ENCODE measurements at places on chromosomes 4 and X.

DNA sequence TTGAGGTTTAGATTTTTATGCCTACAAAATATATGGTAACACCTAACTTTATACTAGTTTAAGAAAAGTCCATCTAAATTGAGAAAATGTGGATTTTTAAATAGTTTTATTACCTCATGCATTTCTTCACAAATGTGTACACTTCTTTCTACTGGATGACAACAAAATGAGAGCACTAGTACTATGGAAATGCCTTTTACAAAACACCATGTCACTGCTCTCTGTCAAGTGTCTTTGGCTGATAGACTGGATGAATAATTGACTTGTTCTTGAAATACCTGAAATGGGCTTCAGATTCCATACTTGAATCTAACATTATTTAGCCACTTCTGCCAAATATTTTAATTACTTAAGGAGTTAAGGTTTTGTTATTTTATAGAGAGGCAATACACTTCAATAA, 49.5 kb downstream of the AMELX start:
- DNase-seq, result no peak

DNA sequence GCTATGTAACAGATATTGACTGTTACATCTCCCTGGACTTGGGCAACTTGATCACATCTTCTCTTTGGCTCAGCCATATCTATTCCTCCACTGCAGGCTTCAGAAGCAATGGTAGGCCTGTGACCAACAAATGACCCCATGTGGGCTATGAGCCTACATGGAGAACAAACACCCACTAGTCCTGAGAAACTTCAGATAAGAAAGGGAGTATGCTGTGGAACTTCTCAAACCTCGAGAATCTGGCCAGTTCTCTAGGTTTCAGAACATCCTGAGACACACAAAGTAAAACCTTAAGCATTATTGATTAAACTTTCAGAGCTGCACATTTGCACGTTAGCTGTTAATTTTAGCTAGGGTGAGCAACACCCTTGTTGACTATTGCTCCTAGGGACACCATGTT, 16.3 kb downstream of the RBMX2 start:
- DNase-seq, result no peak

- DNase-seq, result no peak
Observed at GRCh38 chr4:150209140-150209829, 131.0 kb downstream of the DCLK2 start.

DNA sequence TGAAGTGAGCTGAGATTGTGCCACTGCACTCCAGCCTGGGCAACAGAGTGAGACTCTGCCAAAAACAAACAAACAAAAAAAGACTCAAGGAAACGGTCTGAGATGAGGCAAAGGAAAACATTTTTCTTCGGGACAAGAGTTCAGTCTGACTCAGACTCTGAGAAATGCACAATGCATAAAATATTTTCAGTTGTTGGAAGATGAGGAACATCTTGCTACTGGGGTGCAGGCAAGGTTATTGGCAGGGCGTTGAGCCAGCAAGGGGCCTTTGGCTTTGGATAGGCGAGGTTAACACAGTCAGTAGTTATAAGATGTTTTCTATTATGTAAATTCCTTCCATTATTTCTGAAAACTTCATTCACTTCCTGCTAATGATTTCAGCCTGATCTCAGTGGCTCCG, 96.1 kb upstream of the VCX start:
- DNase-seq, result no peak

DNA sequence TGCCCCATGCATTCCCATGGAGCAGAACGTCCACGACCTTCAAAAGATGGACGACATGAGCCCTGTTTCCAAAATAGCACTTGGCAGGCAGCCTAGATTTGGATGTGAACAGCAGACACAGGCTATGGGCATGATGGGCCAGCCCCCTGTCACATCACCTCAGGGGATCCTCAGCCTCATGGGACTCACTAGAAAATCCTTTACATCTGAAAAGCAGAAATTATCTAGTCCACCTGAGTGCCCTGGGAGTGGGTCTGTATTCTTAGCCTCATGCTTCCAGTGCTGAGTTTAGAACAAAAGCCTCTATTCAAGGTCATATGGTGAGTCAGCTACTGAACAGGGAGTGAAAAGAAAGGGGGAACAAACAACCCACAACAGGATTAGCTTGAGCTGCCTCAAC, 35.8 kb downstream of the GRIA3 start:
- DNase-seq, result no peak

DNA sequence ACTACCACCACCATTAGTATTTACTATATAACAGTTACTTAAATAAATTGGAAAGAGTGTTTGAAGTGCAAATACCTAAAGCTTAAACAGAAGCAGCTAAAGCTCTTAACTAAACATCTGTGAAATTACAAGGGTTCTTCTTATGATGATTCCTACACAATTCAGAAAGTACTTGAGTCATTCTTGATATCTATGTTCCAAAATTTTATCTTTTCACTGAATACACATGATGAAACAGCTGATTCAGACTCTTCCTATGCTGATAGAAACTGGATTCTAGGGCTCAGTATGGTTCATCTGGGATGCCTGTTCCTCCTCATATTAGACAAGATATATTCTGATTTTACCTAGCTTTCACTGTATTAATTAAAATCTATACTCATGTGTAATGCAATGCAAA, 13.6 kb downstream of the EREG start:
- DNase-seq, result no peak

DNA sequence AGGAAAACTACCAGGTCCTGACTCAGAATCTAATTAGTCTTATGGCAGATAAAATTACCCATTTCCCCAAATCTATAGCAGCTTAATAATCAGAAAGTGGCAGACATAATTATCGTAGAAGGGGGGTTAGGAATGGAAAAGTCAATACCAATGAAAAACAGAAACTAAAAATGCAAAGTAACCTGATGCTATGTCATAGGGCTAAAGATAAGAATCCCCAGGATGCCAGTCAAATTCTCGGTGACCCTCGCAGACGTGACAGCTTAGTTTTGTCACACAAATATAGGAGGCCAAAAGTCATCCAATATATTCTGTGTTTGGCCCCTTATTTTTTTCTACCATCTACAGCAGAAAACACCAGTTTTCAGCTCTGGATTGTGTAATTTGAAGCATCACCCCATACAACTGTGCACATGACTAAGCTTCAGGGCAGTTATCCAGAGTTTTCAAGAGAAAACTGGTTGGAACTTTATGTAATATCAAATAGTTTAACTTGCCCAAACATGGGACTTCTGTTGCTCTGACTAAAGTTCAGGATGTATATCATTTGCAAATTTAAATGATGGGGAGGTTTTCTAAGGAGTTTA, 30.9 kb downstream of the RASSF6 start:
- no peak for DNase-seq

DNA sequence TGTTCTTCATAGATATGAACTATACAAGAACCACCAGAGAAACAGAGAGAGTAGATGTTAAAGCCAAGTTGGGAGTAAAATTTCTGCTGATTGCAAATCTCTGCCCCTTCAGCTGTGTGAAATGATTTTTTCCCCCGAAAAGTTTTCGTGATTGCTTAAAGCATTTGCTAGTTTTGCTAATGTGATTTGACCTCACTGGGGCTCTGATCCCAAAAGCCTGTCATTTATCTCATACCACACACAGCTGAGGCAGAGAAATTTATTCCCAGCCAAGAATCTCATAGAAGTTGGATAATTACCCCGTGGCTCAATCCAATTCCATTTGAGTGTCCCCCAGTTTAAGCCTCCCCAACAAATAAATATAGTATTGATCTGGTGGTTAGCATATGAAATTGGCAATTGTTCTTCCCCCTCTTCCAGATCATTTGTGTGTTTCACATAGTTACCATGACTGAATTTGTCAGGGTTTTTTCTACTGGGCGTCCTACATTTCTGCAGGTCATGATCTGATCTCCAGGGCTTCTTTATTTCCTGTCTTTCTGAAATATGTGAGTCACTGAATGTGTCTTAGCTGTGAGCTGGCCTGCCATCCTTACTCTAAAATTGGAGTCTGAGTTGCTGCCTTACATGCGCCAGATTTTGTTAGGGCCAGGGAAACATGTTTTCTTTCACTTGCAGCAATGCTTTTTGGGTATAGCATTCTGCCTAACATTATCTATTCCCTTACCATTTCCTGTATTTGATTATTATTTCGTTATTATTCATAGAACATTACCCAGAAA, 167.5 kb upstream of the FRMPD4 start:
- no peak for DNase-seq

DNA sequence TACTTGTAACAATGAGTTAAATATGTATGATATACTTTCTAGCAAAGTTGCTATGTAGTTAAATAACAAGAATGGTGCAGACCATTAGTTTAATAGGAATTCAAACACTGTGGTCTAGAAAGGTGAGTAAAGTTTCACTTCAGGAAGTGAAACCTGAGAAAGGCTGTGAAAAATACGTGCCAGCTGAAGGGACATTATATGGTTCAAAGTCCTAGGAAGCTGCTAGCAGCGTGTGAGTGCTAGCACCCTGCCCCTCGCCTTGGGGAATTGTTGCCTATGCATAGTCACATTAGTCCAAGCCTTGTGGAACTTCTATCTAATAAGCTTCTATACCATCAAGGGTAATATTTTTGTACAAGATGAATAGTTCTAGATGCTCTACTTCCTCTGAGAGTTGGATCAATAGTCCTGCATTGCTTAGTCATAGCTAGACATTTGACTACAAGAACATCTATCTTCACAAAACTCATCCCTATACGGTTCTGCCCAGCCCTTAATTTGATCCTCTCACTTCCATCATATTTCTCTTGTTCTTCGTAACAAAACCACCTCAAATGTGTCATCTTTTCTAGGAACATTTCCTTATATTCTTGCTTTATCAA, 45.8 kb upstream of the ARSJ start:
- DNase-seq, result no peak

DNA sequence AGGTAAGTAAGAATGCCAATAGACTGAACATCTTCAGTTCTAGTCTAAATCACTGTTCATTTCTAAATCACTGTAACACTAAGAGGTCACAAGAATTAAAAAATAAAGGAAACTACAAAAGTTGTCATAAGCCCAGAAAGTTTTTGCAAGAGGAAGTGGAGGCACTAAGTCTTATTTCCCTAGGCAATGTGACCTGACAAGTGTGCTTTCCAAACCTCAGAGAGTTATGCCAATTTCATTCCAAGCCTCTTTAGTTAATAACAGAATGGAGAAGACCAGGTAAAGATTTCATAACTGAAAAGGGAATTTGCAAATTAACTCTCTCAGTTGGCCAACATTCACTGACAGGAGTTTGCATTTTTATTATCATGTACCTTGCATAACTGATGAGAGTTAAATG, 40.5 kb downstream of the BBS12 start:
- DNase-seq, result no peak

DNA sequence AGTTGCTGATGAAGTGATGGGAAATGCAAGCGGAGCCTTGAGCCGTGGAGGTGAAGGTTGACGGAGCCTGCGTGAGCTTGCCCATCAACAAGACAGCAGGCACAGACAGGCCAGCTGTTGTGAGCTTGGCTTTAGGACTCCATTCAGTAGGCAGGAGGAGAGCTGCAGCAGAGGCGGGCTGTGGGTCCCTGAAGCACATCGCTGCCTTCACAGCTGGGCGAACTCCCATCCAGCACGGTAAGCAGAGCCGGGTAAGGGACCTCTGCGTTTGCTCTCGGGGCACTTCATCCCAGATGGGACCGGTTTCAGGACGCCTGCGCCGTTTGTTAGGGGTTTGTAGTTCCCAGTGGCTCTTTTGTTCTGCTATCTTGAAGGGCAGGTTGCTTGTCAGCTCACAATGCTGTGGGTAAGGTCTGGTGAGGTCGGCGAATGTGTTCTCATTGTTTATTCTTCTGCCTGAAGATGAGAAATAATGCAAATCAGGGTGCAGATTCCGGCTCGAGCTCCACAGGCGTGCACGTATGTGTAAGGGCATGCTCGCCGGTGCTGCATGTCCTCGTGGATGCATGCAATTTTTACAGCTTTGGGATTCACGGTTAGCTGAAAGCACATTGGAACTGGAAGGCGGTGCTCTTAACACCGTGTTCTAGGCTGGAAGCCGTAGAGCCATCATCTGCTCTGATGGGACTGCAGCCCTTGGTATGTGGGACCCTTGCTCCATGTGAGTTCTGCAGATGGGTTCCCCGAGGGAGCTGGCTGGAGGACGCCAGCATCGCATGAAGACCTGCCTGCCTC, 54.6 kb upstream of the CLDN34 start:
- no peak for DNase-seq

DNA sequence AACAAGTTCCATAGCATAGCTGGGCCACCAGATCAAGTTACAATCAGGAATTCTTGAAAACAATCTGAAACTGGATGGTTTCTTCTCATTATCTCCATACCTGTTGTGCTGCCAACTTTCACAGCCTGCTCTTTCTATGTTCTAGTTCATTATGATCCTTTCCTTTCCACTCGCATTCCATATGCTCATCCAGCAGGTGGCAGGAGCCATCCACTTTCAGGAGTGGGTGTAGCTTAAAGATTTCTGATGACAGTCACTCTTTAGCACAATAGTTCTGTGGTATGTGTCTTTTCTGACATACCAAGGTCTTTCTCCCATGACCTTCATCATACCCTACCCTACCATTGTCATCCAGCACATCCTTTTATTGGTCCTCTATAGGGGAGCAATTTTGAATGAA, 46.4 kb downstream of the PAGE2 start:
- DNase-seq, result no peak

- DNase-seq, result no peak
Observed at GRCh38 chrX:44669626-44670025, 127.0 kb upstream of the FUNDC1 start.

DNA sequence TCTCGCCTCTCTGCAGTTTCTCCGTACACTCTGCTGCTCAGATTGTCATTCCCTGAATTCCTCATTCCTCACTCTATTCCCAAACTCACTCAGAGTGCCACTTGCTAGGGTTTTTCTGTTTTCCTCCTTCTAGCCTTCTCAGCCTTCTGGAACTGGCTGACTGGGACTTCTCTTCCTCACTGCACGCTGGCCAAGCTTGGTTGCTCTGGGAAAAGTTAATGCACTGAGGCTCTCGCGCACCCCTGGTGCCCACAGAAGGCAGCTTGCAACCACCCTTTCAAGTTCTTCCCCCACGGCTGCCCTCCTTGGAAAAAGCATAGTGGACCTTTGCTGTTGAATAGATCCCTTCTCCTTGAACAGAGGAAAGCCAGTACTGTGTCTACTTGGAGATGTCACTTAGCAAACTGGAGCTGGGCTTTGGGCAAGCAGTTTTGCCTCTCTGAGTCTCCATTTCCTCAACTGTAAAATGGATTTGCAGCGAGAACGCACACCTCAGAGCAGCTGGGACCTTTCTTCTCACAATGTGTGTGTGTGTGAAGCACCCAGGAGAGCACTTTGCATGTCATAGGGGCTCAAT, 6.0 kb upstream of the CCKAR start:
- DNase-seq, result no peak

DNA sequence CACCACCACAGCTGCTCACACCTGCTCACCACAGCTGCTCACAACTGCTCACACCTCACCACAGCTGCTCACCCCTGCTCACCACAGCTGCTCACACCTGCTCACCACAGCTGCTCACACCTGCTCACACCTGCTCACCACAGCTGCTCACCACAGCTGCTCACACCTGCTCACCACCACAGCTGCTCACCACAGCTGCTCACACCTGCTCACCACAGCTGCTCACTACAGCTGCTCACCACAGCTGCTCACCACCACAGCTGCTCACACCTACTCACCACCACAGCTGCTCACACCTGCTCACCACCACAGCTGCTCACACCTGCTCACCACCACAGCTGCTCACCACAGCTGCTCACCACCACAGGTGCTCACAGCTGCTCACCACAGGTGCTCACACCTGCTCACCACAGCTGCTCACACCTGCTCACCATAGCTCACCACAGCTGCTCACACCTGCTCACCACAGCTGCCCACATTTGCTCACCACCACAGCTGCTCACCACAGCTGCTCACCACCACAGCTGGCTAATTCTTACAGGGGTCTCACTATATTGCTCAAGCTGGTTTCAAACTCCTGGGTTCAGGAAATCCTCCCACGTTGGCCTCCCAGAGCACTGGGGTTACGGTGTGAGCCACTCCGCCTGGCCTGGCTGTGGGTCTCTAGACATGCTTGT, 30.4 kb upstream of the CPLX1 start:
- DNase-seq, result no peak
